ENCODE measurements at places on chromosomes 2 and 18. TPM values are rescaled to one million over a fixed set of nuclear protein-coding genes. Genes with fewer than 3 reads are reported as not detected.

ANKRD36B gene
- total RNA-seq, result 66.8 TPM

SIGLEC15 gene
- 0.24 TPM for total RNA-seq

DNA sequence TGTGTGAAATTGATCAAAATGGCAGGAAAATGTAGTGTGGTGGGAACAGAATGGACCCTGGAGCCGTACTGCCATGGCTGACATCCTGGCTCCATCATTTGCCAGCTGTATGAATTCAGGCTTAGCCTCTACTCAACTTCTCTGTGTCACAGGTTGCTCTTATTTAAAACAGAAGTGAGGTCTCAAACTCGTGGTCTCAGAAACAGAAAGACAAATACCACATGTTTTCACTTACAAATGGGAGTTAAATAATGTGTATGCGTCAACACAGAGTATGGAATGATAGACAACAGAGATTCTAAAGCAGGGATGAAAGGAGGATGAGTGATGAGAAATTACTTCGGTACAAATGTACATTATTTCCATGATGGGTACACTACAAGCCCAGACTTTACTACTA, 227.4 kb downstream of the DCC start:
- no peaks in the 10 kb centered on the region for H3K27me3 ChIP-seq
- no peaks in the 10 kb centered on the region for H3K36me3 ChIP-seq
- no peaks in the 10 kb centered on the region for H3K4me1 ChIP-seq
- DNase-seq, result no peak
- H3K4me3 ChIP-seq, result no peak overlapping the region

GRCh38 chr2:222709191-222709891, 37.9 kb downstream of the MOGAT1 start:
- DNase-seq, result peak; percentile 71
- peak overlapping the region; percentile 60 for H3K27ac ChIP-seq
- no peaks in the 10 kb centered on the region for H3K4me1 ChIP-seq
- H3K4me3 ChIP-seq, result no peak overlapping the region
- no peaks in the 10 kb centered on the region for H3K36me3 ChIP-seq

- no peaks in the 10 kb centered on the region for H3K27me3 ChIP-seq
- no peaks in the 10 kb centered on the region for H3K36me3 ChIP-seq
Measured at GRCh38 chr2:196486146-196486545, 153.4 kb upstream of the CCDC150 start.

DNA sequence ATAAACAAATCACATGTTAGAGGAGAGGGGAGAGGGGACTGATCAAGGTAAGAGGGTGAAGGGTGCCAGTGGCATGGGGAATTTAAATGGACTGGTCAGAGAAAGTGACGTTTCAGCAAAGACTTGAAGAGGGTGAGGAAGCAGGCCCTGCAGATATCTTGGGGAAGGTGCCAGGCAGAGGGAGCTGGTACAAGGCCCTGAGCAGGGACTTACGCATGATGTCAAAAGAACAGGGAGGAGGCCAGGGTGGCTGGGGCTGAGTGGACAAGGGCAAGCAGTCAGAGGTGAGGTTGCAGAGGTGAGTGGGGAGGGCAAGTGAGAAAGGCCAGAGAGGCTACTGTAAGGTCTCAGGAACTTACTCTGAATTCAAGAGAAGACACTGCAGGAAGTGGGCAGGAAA, 53.3 kb upstream of the RMP24 start:
- H3K4me1 ChIP-seq, result no peaks in the 10 kb centered on the region
- peaks cover 6% of the 10 kb centered on the region for H3K27me3 ChIP-seq
- DNase-seq, result no peak
- no peaks in the 10 kb centered on the region for H3K36me3 ChIP-seq

DNA sequence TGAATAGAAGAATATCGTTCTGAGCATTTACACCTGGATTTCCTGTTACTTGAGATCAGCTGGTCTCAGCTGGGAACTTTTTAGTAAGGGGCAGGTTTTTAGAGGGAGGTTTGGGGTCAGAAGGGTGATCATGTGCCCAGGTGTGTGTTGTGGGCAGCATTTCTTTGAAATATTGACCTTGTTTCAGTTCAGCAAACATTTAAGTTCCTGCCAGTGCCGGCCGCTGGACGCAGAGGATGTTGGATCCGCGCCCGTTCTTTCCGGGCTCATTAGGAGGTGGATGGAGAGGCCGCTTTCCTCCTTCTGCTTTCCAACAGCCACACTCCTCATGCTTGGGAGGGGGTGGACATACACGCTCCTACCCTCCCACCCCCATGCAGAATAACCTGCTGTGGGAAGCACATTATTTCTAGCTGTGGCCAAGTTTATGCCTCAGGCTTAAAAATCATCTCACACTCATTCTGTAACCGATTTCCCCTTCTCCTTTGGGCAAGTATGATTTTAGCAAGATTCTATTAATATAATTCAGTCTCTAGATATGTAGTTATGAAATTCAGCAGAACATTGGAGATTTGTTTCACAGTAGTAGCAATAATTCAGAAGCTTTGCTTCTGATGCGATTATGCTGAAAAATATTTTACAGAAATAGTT, 131.4 kb downstream of the ZNF236 start:
- H3K27ac ChIP-seq, result no peak overlapping the region
- H3K4me1 ChIP-seq, result no peaks in the 10 kb centered on the region
- H3K36me3 ChIP-seq, result no peaks in the 10 kb centered on the region

GRCh38 chr18:76347341-76347740, 147.7 kb downstream of the ZNF516 start:
- no peak overlapping the region for H3K27ac ChIP-seq
- no peak overlapping the region for H3K4me3 ChIP-seq
- H3K4me1 ChIP-seq, result peaks cover 6% of the 10 kb centered on the region
- no peaks in the 10 kb centered on the region for H3K27me3 ChIP-seq
- no peak for DNase-seq
- H3K36me3 ChIP-seq, result no peaks in the 10 kb centered on the region

Data from hepatocyte (in vitro differentiated cells).